ENCODE measurements at places on chromosomes 11 and 22. TPM values are rescaled to one million over a fixed set of nuclear protein-coding genes. Genes with fewer than 3 reads are reported as not detected.

GRCh38 chr22:36816339-36816635 lies 548 bp downstream of the PVALB start:
- ATAC-seq: no peak

- no peak for ATAC-seq
These were observed 4.2 kb downstream of the GRAMD1B start for GRCh38 chr11:123434262-123434661.

- peak; percentile 80 for ATAC-seq
These were observed 68.5 kb upstream of the C11orf58 start for GRCh38 chr11:16669799-16670415.

GRCh38 chr11:63507511-63507910 lies 1.6 kb downstream of the LGALS12 start:
- no peak for ATAC-seq

- no peak for ATAC-seq
These were observed 14.1 kb downstream of the TMEM123 start for GRCh38 chr11:102438311-102439062.

The RFPL1 gene
- 0.50 TPM for total RNA-seq

The CYB5R2 gene
- 20.4 TPM for total RNA-seq

The SAA4 gene
- not detected for total RNA-seq

The OR2AT4 gene
- total RNA-seq: 0.28 TPM

The UBQLN3 gene
- total RNA-seq: 0.69 TPM

All from motor neuron (in vitro differentiated cells).